H1 (cell line): ENCODE measurements at places on chromosomes 7 and 10. TPM values are rescaled to one million over a fixed set of nuclear protein-coding genes. Genes with fewer than 3 reads are reported as not detected.
A peak's percentile ranks its signal among the peaks of the same experiment; 100 is the strongest.

The HABP2 gene
- total RNA-seq: not detected in 2 replicates

The ACBD7 gene
- total RNA-seq: 17.8 and 19.6 TPM in 2 replicates

DNA sequence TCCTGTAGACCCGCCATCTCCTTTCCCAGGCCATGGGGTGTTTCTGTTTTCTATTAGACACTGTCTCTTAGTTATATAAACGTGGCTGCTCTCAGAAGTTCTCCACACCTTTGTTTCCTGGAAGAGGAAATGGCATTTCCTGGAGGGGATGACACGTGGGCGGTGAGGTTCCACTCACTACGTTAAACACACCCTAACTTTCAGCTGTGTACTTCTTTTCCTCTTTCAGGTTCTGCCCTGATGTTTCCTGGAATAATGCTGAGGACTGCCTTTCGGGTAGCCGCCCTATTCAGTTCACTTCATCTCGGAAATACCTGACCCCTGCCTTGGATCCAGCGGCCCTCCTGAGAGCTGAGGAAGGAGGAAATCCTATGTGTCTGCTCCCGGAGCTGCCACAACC, 3.4 kb upstream of the PRKCQ start:
- DNase-seq: no peak
- no peak overlapping the region for H3K4me3 ChIP-seq
- H3K36me3 ChIP-seq: peaks cover 3% of the 10 kb centered on the region; the same call in 1 of the 2 replicates
- H3K4me1 ChIP-seq: peaks cover 2% of the 10 kb centered on the region; the same call in 1 of the 2 replicates

DNA sequence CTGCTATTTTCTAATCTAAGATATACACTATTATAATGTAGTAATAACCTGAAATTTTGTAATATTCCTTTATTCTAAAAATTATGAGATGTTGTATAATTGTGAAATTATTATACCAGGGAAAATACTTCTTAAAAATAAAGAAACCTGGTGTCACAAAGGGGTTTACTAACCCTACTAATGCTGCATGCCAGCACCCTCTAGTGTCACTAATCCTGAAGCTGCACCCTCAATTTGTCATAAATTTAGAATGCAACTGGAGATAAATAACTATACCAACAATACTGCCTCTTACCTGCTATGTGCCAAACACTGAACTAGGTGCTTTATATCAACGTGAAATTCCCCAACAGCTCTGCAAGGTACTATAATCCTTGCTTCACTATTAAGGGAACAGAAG, 30.8 kb downstream of the TM9SF3 start:
- H3K4me3 ChIP-seq: no peak overlapping the region
- peaks cover 15% of the 10 kb centered on the region for H3K36me3 ChIP-seq
- no peaks in the 10 kb centered on the region for H3K4me1 ChIP-seq
- no peaks in the 10 kb centered on the region for H3K27me3 ChIP-seq

- H3K27me3 ChIP-seq: no peaks in the 10 kb centered on the region
- peaks cover 3% of the 10 kb centered on the region for H3K4me1 ChIP-seq
- 0 out of 2 replicates have a peak, but pooled peaks cover 3% of the 10 kb centered on the region for H3K36me3 ChIP-seq
- peak overlapping the region; percentile 44 for H3K4me3 ChIP-seq
- H3K27ac ChIP-seq: peak overlapping the region; percentile 14; the same call in 1 of the 2 replicates
These were observed 743 bp upstream of the PITRM1 start for GRCh38 chr10:3173171-3173878.

- H3K27me3 ChIP-seq: no peaks in the 10 kb centered on the region
- no peak overlapping the region for H3K27ac ChIP-seq
- H3K4me3 ChIP-seq: no peak overlapping the region
- H3K36me3 ChIP-seq: no peaks in the 10 kb centered on the region
- H3K4me1 ChIP-seq: peaks cover 16% of the 10 kb centered on the region
These were observed 108.0 kb downstream of the CREB5 start for GRCh38 chr7:28520074-28521015.

DNA sequence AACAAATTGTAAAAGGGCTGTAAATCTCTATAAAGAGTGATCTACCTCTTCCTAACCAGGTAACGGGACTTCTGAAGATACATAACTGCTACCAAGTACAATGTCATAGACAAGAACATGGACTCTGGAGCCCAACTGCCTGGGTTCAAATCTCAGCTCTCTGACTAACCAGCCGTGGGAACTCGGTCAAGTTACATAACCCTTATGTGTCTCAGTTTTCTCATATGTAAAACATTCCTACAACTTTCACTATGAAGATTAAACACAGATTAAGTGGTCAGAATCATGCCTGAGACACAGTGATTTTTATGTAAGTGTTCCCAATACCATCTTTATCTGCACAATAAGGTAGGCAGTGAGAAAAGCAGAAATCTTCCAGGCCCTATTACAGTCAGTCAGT, 52.6 kb downstream of the ITGB1 start:
- no peak for DNase-seq
- no peak overlapping the region for H3K27ac ChIP-seq
- H3K4me3 ChIP-seq: no peak overlapping the region
- H3K4me1 ChIP-seq: no peaks in the 10 kb centered on the region
- no peaks in the 10 kb centered on the region for H3K27me3 ChIP-seq

The NACAD gene
- 6.0 and 6.4 TPM in 2 replicates for total RNA-seq

GRCh38 chr10:29392376-29393021, 103.6 kb downstream of the LYZL1 start:
- no peak overlapping the region for H3K4me3 ChIP-seq
- no peaks in the 10 kb centered on the region for H3K27me3 ChIP-seq
- no peak overlapping the region for H3K27ac ChIP-seq
- H3K4me1 ChIP-seq: no peaks in the 10 kb centered on the region

DNA sequence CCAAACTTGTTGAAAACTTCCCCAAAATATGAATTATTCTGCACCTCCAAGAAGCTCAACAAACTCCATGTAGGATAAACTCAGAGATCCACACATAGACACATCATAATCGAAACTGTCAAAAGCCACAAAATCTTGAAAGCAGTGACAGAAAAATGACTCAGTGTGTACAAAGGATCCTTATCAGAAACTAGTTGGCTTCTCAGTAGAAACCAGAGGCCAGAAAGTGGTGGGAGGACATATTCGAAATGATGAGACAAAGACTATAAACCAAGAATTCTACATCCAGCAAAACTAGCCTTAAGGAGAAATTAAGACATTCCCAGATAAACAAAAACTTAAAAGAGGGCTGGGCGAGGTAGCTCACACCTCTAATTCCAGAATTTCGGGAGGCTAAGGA, 38.5 kb downstream of the MCMBP start:
- H3K36me3 ChIP-seq: peaks cover 86% of the 10 kb centered on the region
- DNase-seq: no peak

The ACSM6 gene
- total RNA-seq: 0.27 TPM in 1 of 2 replicates, not detected in the other

DNA sequence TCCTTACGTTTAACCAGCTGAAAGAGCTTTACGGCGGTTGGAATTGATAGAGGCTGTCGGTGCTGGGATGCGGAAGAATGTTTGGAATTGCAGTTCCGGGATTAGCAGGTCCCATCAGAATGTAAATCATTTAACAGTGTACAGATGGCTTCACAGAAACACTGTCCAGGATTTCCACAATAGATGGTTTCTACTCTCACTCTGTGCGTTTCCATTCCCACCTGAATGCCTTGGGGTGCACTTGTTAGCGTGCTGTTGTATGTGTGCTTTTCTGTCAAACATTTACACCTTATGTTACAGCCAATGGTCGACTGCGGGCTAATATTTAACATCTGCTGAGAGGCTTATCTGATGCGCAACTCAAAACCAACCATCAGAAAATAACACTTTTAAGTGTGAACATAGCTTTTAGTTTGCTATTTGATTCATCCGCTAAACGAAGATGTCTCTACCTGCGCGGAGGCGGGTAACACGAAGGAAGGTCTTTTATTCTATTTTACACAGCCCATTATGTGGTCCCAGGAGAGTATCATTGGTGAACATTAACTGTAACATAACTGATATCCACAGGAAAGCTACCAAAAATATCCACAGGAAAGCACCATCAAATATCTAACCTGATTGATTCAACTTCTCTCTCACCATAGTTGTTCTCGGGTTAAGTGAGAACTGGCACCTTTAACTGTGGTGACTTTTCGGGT, 179.0 kb downstream of the PRPF18 start:
- no peak overlapping the region for H3K27ac ChIP-seq
- H3K4me1 ChIP-seq: no peaks in the 10 kb centered on the region
- no peaks in the 10 kb centered on the region for H3K36me3 ChIP-seq
- H3K27me3 ChIP-seq: no peaks in the 10 kb centered on the region
- DNase-seq: no peak

The CHN2 gene
- 4.8 and 5.6 TPM in 2 replicates for total RNA-seq

The MGAM2 gene
- total RNA-seq: not detected in 2 replicates

- peaks cover 3% of the 10 kb centered on the region for H3K4me1 ChIP-seq
- no peak overlapping the region for H3K4me3 ChIP-seq
- no peaks in the 10 kb centered on the region for H3K36me3 ChIP-seq
- no peak overlapping the region for H3K27ac ChIP-seq
- H3K27me3 ChIP-seq: no peaks in the 10 kb centered on the region
These were observed 17.3 kb downstream of the CRTAC1 start for GRCh38 chr10:98013122-98013521.

The ACTL6B gene
- total RNA-seq: 1.7 and 2.1 TPM in 2 replicates

DNA sequence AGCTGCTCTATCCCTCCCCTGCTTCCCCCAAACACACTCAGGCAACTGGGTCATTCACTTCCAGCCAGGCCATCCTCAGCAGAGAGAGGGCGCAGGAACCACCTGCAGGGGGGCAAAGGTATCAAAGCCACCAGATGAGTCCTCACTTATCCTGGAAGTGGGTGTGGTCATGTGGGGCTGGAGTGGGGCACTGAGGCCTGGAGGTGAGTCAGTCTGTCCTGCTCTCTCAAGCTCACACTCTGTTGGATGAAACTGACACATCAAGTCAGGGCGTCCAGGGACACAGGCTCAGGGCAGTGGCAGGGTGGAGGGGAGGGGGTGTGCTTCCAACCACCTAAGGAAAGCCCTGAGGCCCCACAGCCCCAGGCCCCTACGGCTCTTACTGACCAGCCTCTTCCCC, 8.0 kb upstream of the ELFN1 start:
- H3K27ac ChIP-seq: no peak overlapping the region
- DNase-seq: peak; percentile 41
- H3K27me3 ChIP-seq: peaks cover 52% of the 10 kb centered on the region
- H3K36me3 ChIP-seq: no peaks in the 10 kb centered on the region

GRCh38 chr10:103921750-103922195, 3.8 kb upstream of the STN1 start:
- no peak overlapping the region for H3K27ac ChIP-seq
- no peaks in the 10 kb centered on the region for H3K27me3 ChIP-seq
- DNase-seq: no peak

GRCh38 chr7:39428221-39428620, 138.0 kb upstream of the YAE1 start:
- no peak for DNase-seq
- H3K27me3 ChIP-seq: no peaks in the 10 kb centered on the region
- no peaks in the 10 kb centered on the region for H3K36me3 ChIP-seq

DNA sequence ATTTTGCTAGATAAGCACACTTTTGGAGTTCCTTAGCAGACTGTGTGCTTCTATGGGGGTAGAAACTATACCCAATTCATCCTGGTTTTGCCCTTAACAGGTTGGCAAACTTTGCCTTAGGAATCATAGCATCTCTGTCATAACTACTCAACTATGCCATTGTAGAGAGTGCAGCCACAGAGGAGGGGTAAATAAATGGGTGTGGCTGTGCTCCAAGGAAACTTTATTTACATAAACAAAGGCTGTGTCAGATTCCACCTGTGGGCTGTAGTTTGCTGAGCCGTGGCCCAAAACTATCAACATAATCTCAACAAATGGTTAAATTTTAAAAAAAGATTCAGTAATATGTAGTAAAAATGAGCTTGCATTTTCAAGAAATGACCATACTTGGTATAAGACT, 51.6 kb upstream of the LAMB1 start:
- H3K36me3 ChIP-seq: no peaks in the 10 kb centered on the region
- no peak overlapping the region for H3K4me3 ChIP-seq
- DNase-seq: no peak
- no peaks in the 10 kb centered on the region for H3K4me1 ChIP-seq
- H3K27me3 ChIP-seq: no peaks in the 10 kb centered on the region
- no peak overlapping the region for H3K27ac ChIP-seq

DNA sequence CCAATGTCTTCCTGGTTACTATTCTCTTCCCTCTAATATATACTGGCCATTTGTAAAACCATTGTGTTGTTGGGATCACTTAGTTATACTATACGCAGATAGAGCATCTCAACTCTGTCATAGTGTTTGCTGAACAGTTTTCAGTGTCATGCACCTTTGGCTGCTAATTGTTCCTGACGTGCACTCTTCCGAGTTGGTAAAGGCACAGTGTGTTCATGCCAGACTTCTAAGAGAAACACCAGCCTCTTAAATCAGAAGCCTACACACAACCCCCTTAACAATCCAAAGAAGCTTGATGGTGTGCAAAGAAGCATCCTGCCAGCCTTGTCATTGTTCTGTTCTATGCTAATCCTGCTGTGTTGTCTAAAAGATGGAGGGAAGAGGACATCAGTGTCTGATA, 131.1 kb downstream of the MAPK8 start:
- no peak overlapping the region for H3K4me3 ChIP-seq
- DNase-seq: no peak
- H3K27ac ChIP-seq: no peak overlapping the region
- no peaks in the 10 kb centered on the region for H3K27me3 ChIP-seq
- no peaks in the 10 kb centered on the region for H3K4me1 ChIP-seq

DNA sequence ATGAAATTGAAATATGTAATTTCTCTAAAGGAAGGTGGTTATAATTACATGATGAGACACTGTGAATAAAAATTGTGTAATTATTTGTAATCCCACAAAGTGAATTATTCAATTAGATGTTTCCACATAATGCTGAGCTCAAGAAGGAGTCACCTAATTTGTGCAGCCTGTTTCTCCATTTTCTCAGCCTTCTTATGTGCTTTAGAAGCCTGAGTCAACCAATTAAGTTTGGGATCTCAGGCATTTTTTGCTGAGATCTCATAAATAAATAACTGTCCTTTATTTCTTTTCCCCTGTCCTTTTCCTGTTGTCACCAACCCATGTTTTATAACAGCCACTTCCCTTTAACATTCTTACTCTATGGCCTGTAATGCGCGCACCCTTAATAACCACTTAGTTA, 506.5 kb upstream of the SEMA3D start:
- no peak overlapping the region for H3K27ac ChIP-seq
- no peaks in the 10 kb centered on the region for H3K27me3 ChIP-seq
- no peak overlapping the region for H3K4me3 ChIP-seq

GRCh38 chr10:29835055-29835454, 200.3 kb upstream of the SVIL start:
- H3K4me3 ChIP-seq: no peak overlapping the region
- H3K27me3 ChIP-seq: no peaks in the 10 kb centered on the region
- no peak overlapping the region for H3K27ac ChIP-seq
- no peaks in the 10 kb centered on the region for H3K36me3 ChIP-seq
- no peak for DNase-seq

DNA sequence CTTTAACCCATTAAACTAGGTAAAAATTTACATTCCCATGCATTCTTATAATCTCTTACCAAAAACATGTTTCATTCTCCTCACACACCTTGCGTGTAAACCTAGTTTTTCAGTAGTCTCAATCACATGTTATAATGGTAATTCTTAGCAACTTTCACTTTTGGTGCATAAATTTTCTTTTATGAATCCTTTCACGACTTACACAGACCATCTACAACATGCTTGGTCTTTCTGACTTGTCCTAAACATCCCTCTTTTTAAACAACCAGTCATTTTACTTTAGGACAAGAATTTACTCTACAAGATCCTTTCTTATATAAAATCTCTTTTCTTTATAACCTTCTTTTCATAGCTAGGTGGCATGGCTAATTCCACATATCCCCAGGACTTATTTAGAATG, 25.8 kb downstream of the FBXL13 start:
- H3K4me1 ChIP-seq: no peaks in the 10 kb centered on the region
- no peak overlapping the region for H3K4me3 ChIP-seq
- no peak overlapping the region for H3K27ac ChIP-seq
- DNase-seq: no peak

The SFRP4 gene
- not detected in 2 replicates for total RNA-seq

The CYP2C19 gene
- not detected in 2 replicates for total RNA-seq
